ENCODE measurements at places on chromosomes 12 and 14. TPM values are rescaled to one million over a fixed set of nuclear protein-coding genes. Genes with fewer than 3 reads are reported as not detected.

DNA sequence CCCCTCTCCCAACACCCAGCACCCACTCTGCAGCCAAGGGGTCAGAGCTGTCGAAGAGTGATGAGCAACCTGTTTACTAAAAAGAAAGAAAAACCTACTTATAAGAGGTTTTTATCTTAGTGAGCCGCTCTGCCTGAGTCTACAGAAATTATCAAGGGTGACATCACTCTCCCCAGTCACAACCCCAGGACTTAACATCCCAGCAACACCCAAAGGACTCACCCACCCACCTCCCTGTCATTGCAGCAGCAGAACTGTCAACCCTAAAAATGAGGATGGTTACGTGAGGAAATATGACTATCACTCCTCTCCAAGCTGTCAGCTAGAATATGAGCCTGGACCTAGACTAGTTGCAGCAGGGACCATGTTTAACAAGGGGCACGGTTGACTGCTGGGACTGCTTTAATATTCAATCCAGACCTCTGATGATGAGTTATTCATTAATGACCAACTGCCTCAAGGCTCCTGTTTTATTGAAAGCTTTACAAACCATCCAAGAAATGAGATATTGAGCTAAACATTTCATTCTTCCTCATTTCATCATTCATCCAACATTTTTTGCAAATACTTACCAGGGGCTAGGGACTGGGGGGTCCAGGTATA, 53.9 kb upstream of the FICD start:
- no peak for DNase-seq

INSM2 gene
- not detected for total RNA-seq

DNA sequence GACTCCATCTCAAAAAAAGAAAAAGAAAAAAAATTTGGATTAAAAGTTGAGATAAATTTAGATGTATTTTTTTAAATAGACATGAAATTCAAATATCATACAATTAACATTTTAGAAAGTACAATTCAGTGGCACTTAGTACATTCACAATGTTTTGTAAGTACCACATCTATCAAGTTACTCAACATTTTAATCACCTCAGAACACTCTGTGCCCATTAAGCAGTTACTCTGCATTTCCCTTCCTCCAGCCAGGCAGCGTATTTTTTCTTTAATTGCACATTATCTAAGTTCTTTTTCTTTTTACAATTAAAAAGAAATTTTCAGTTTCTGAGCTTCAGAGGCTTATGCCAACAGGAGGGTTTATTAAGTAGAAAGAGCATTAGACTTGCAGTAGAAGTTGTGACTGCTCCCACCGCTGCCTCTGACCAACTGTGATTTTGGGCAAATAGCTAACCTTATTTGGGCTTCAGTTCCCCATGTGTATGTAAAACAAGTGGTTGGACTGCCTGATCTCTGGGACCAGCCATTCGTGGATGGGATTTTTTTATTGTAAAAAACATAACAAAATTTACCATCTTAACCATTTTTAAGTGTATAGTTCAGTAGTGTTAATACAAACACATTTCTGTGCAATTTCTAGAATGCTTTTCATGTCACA, 65.7 kb downstream of the WNK1 start:
- no peak for DNase-seq

GRCh38 chr12:5012337-5012736, 31.3 kb upstream of the KCNA5 start:
- DNase-seq: no peak

GLI1 gene
- 2.1 TPM for total RNA-seq

CCDC38 gene
- total RNA-seq: not detected

GLS2 gene
- 3.0 TPM for total RNA-seq

CCDC177 gene
- total RNA-seq: not detected

ACOT2 gene
- 76.9 TPM for total RNA-seq

SLC10A1 gene
- not detected for total RNA-seq

MIP gene
- not detected for total RNA-seq

BEGAIN gene
- total RNA-seq: 6.6 TPM

RNF212B gene
- not detected for total RNA-seq

DNA sequence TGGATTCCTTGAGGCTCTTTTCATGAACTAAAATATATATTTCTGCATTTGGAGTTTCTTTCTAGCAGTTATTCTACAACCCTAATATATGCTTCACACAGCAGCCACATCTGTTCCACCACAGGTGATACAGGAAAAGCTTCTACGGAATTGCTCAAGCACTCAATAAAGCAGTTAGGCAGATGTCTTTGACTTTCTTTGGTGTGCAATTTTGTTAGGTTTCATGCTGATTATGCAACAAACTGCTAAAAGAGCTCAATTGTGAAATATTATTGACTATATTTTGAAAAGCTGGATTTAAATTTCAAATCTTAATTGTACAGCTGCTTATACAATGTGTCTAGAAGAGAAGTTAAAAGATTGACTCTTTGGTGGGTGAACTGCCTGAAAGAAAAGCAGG, 1055.6 kb upstream of the FBXO33 start:
- DNase-seq: no peak

GRCh38 chr12:106329231-106329982, 26.9 kb downstream of the TCP11L2 start:
- no peak for DNase-seq

DNA sequence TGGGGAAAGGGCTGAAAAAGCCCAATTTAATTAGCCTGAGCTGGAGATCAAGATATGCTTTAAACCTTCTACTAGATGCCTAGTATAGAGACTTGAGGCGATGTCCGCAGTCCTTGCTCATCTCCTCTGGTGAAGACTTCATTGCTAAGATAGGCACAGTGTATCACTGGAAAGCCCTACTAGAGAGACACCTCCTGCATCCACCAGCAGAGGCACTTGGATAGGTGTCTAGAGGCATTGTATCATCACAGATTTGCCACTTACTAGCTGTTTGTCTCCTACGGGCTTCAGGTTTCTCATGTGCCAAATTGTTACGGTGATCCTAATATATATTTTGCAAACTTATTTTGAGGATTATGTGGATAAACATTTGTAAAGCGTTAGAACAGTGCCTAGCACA, 1048.5 kb downstream of the GALC start:
- no peak for DNase-seq

DNA sequence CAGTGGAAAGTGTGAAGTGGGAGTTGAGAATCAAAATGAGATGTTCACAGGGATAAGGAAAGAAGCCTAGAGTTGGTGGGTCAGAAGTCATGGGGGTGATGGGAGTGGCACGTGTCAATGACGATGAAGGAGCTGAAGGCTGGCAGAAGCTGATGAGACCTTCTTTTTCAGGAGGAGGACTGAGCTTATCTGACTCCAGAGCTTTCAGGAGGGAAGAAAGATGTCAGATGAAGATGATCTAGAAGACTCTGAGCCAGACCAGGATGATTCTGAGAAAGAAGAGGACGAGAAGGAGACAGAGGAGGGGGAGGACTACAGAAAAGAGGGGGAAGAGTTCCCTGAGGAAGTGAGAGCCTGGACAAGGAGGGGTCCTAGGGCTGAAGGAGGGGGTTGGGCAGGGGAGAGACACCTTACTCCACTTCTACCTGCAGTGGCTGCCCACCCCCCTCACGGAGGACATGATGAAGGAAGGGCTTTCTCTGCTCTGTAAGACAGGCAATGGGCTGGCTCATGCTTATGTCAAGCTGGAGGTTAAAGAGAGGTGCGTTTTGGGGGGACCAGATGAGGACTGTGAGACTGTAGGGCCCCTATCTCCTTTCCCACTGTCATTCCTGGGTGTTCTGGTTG, 905 bp downstream of the LRRC23 start:
- DNase-seq: no peak

DNA sequence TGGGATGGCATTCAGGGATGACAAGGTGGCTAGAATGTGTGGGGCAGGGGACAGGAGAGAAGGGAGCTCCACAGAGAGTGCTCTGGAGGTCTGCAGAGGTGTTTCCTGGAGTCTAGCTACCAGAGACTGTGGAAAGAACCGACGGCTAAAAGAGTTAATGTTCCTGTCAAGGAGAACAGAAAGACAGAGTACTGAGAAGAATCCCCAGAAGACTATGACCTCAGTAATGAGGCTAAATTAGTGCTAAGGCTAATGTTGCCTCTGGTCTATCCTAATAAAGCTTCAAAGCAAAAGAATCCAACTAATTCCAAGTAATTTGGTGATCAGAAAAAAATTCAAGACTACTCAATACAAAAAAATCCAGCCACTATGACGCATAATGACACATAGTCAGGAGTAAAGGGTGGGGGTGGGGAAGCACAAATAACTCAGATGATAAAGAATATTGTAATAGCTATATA, 44.7 kb downstream of the FERMT2 start:
- no peak for DNase-seq
